ENCODE measurements at places on chromosomes 11 and 22.

- no peak for DNase-seq
These were observed 96.0 kb downstream of the WNT7B start for GRCh38 chr22:45880716-45881523.

DNA sequence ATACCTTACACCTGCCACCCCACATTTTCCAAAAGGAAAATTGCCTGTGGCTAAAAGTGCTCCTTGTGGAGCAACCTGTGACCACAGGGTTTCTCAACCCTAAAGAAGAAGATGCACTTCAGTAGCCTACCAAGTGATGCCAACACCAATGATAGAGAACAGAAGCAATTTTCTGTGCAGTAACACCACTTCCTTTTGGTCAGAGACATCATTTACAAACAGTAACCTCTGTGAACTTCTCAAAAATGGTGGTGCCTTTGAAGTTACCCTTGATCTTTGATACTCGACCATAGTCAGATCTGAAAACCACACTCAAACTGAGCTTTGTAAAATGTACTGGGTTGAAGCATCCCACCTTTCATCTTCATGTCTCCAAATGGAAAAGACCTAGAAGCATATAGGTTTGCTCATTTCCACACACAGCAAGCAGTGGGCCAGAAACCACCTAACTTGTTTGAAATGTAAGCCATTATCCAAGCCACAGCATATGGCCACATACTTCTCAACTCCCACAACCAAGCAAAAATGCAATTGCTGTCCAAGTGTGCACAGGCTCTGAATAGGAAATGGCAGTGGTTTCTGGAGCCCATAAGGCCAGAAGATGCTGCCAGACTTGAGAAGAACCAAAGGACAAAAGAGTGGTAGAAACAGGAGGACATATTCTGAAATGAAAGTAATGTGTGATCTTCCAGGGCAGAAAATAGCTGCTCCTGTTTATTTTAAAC, 24.3 kb downstream of the MPPED2 start:
- no peak for DNase-seq

- no peak for DNase-seq
These were observed 5.9 kb downstream of the CADM1 start for GRCh38 chr11:115498354-115498753.

DNA sequence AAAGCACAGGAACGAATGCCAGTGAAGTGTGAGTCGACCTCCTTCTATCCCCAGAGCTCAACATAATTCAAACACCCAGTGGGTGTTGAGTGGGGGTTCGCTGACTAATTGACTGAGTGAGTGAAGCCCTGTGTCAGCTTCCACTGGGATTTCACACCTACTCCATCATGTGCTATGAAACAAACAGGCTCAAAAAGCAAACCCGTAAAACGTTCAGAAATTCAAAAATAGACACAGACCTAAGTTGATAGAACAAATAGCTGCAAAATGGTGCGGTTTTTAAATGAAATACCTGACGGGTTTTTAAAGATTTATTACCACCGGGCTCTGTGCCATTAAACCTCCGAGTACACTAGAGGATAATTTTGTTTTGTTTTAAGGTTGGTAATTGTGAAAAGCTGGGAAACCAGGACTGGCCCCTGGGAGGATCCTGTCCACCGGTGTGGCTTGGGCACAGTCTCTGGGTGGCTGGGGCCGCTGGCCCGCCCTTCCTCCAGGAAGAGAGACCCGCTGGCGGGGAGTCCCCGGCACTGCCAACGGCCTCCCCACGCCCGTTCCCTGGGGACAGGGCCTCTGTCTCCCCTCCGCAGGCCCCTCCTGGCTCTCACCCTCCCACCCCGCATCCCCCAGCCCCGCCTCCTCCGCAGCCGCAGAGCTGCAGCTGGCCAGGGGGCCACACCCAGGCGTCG, 13.6 kb downstream of the KCNJ5 start:
- no peak for DNase-seq

DNA sequence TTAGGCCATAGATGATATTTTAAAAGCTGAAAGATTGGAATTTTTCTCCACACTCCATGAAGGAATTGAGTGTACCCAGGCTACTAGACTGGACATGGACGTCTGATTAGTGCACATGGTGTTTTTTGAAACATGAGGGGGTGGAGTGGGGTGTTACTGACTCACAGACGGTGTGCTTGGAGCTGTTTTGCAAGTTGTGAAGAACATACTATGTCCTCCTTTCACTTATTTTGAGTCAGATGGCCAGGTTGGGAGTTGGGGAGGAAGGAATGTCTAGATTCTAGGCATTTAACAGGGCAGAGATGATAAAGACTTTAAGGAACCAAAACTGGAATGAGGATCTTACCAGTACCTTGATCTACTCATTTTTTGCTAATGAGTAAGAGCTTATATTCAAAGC, 158.1 kb upstream of the MTNR1B start:
- DNase-seq: no peak

DNA sequence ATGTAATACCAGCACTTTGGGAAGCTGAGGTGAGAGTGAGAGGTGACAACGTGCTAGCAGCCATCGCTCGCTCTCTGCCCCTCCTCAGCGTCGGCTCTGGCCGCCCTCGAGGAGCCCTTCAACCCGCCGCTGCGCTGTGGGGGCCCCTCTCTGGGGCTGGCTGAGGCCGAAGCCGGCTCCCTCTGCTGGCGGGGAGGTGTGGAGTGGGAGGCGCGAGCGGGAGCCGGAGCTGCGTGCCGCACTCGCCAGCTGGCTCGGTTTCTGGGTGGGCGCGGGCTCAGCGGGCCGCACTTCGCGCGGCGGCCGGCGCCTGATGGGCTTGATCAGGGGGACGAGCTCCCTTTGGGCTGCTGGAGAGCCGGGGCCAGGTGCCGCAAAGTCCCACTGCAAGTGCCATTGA, 98.9 kb upstream of the UBASH3B start:
- no peak for DNase-seq
